ENCODE measurements at places on chromosomes 1 and 21.

- DNase-seq, result no peak
These were observed 7.7 kb upstream of the ATP1A1 start for GRCh38 chr1:116365353-116365780.

GRCh38 chr1:206050655-206051235 is 2.2 kb upstream of the RHEX start:
- peak; percentile 10 for DNase-seq

DNA sequence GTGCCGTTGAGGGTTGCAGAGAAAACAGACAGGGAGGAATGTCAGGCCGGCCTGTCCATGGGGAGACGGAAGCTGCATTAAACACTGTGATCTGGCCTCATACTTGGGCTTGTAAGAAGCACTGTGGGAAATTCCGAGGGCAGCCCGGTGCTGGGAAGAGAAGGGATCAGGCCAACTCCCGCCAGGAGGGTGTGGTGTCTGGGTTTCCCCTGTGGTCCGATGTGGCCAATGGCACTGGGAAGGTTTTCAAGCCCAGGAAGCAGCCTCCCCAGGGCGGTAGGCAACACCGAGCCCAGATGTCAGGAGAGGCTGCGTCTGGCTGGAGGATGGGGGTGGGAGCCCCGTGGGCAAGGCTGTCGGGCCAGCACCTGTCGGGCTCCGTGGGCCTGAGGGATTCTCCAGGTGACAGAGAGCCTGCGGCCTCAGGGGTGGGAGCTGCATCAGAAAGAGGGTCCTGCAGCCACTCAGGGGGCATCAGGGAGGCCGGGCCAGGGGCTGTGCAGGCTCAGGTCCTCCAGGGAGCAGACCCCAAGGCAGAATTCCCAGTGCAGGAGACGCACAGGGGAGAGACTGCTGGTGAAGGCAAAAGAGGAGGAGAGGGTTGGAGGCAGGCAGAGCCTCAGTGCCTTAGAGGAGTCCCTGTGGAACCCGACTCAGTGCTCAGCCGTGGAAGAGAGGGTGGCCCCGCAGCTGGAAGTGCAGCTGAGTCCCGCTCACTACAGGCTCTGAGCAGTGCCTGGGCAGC is 8.4 kb downstream of the UBASH3A start:
- no peak for DNase-seq

DNA sequence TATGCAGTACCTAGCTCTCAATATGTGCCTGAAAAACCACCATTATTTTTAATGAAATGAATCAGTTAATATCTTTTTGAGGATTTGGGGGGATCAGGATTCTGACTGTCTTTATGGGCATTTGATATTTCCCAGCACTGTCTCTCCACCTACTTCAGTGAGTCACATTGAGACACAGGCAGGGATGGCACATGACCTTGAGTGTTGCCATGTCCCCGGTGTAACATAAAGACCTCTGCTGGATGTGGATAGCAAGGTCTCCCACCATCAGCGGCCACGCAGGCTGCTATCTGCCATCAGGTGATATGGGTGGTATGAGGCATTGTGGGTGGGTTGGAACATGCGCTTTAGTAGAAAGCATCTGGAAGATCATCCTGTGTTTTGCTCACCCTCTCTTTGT is 103.2 kb downstream of the RGL1 start:
- no peak for DNase-seq

DNA sequence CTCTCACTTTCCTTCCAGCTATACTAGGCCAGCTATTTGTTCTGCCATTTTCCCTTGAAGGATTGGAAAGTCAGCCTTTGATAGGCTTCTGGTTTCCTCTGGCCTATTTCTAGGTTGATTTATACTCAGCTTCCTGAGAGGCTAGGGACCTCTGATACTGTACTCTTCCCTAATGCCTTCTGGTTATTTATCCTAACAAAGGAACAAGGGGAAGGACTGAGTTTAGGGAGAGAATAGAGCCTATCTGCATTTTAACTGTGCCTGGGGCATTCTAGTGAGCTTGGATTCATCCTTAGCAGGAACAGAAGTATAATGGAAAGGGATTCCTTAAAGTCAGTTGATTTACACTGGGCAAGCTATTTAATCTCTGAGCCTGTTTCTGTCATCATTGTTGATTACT is 11.8 kb upstream of the TMEM39B start:
- DNase-seq, result no peak

GRCh38 chr1:80535466-80535865 is 1265.3 kb upstream of the ADGRL2 start:
- no peak for DNase-seq

DNA sequence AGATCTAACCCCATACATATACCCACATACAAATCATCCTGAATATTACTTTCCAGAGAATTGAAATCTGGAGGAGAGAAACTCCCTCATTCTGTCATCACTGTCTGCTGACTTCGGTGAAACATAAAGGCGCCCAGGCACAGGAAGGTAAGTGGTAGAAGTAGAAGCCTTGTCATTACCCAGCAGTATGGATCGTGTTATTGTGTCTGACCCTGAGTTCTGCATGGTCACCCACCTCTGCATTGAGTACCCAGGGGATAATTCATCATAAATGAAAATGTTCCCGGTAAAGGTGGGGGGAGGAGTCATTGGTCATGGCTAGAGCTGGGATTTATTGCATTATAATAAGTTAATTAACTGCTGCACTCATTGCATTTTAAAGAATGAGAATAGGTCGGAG is 342.6 kb upstream of the PKN2 start:
- no peak for DNase-seq

DNA sequence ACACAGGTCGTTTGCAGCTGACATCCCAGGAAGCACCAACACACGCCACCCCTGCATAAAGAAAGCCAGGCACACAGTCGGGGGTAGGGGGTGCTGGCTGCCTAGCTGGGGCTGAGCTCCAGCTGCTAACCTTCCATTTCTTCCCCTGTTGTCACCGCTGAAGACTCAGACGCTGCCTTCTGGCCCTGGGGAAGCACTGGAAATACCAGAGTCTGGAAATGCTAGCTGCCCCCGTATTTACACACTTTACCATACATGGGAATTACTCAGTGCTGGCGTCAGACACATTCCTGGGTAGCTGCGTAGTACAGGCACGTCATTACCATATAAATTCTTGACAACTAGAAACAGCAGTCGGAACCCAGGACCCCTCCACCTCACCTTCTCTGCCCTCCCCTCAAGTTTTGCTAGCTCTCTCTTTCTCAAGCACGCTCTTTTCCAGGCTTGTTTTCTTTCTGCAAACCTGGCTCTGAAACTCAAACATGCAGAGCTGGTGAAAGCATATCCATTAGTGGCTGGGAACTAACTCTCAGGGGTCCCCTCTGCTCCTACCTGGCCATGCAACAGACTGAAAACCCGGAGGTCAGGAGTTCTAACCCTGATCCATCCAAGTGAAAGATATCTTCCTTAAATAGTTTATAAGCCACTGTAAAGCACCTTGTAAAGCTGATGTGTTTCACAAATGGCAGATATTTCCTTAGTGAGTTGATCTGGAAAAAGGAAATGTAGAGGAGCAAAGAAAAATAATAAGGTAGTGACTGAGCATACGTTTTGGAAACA is 3.3 kb downstream of the CSRP1 start:
- no peak for DNase-seq

DNA sequence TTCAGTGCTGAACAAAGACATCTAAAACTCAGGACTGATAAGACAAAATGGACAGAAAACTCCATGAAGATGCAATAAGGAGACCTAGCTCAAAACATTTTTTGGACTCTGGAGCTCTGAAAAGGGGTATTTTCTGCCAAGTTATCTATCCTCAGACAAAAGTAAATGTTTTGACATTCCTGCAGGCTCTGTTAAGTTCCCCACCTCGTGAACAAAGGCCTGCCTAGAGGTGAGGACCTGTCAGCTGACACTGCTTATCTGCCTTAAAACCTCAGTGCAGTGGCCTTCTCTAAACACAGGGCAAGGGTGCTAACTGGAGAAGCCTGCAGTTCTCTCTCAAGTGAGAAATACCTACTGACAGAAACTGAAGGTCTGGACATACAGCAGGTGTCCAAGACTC is 41.1 kb downstream of the COLGALT2 start:
- DNase-seq, result no peak
